AG10803 (cell line): ENCODE measurements at places on chromosomes 2 and 18.

- DNase-seq: no peak
Observed at GRCh38 chr2:119482481-119483394, 41.5 kb downstream of the SCTR start.

DNA sequence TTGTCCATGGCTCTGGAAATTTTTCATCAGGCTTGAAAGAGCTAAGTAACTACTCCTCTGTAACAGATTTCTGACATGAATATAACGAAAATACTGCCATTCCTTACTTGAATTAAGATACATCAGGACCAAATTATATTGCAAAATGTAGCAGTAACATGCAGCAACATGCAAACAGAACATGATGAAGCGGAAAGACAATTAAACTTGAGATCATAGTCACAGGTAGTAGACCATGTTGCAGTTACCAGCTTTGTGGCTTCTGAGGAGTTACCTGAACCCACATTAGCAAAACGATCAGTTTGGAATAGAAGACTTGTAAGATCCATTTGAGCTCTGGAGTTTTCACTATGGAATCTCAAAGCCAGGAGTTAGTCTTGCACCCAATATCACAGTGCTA lies 76.2 kb downstream of the MREG start:
- DNase-seq: no peak

DNA sequence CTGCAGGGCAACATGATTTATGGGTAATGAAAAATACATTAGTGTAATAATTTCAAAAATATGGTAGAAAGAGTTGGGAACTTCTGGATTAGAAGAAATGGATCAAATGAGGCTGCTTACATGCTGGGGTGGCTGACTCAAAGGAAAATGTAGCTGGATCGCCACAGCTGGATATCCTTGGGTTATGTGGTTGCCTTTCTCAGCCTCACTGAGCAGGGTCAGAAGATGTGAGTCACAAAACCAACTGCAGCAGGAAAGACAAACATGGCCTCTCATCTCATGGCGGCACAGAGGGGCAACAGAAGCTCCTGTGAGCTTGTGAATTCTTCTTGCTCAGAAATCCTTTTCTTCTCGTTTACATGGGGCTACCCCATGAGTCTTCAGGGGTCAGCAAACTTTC lies 317.1 kb upstream of the SPRED2 start:
- DNase-seq: peak; percentile 1

DNA sequence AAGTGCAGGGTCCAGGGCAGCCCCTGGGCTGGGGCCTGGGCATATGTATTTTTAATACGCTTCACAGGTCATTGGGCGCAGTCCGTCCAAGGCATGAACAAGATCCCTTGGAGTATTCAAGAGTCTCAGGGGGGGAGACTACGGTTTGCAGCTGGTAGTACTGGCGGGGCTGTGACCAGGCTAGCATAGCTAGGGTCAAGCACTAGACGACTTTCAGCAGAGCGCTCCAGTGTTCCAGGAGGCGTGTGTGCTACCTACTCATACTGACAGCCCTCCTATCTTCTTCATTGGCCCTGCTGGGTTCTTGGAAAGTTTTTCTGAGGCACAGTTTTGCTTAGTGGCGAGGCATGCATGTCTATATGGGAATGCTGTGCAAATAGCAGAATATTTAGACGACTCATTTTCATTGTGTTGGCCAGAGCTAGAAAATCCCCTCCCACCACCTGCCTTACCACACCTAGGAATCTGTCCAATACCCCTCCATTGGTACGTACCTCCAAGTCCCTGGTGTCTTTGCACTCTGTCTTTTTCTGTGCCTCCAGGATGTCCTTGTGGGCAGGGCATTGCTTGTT lies 68.2 kb downstream of the GLI2 start:
- DNase-seq: no peak

DNA sequence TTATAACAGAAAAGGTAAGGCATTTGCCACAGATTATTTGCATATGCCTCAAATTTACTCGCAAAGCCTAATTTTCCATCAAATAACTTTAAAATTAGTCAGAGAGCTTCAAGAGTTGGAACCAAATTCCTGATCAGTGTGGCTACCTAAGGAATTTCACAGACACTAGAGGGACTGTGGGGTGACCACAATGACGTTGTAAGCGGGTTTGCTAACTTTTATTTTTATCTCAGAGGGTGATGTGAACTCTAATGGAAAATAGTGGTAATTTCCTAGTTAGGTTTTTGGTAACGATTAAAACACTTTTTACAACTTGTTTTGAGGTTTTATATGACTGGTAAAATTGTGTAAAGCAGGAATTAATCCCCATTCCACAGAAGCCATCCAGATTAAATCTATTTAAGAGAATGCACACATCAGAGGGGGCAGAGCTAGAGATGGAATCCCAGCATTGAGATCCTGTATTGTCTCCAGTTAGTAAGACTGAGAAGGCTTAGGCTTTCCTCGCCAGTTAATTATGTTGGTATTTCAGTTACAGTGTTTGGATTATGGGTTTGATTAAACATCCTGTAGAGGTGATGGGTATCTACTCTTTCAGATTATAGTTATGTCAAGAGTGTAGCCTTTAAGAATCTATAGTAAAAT lies 129.0 kb downstream of the GPD2 start:
- peak; percentile 96 for DNase-seq

DNA sequence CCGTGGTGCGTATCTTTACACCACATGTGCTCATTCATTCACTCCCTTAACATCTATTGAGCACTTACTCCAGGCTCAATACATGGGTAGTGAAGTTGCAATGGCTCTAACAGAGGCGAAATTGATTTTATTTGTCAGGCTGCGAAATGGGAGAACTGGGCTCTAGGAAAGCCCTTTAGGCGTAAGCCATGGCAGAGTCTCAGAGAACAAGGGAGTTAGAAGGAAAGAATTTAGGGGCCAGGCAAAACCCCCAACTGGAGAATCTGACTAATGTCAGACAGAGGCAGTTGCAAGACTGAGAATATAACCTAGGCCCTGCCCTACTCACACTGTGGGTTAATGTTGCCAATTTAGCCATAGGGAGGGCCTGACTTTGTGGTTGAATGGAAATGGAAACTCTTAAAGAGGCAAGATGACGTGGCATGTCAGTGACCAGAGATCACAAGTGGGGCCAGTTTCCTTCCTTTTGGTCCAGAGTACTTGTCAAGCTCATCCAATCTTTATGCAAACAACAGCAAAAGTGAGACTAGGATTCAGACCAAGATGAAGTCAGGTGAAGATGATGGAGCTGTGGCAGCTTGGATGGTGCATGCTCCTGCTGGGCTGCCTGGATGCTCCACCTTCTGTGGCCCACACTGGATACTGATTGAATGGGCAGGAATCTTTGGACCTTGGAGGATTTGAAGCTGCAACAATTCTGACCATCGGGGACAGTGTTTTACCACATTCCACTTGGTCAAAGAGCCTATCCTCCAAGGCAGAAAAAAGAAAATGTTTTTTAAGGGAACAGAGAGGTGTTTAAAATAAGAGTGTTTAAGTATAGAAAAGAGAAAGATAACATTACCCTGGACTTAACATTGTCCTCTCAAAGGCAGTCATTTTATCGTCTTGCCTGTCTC lies 92.2 kb downstream of the CAPN13 start:
- DNase-seq: peak; percentile 15

- peak; percentile 31 for DNase-seq
Observed at GRCh38 chr2:71798266-71799012, 345.1 kb downstream of the DYSF start.

- DNase-seq: no peak
Observed at GRCh38 chr2:86023366-86023712, 82.3 kb downstream of the POLR1A start.

DNA sequence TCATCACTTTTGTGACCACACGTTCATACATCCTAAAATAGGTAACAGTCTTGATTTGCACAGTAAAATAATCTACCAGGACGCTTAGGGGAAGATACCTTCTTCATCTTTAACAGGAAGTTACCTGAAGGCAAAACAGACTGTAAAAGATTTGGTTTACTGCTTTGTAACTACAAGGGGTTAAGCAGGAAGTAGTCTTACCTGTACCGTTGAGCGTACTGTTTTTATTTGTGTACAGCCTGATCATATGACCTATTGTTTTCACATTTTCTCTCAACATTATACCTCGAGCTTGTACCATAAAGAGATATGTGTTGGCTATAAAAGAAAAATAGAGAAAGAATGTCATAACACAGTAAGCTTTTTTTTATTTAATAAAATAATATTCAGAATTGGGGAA lies 18.3 kb downstream of the B4GALT6 start:
- DNase-seq: no peak

DNA sequence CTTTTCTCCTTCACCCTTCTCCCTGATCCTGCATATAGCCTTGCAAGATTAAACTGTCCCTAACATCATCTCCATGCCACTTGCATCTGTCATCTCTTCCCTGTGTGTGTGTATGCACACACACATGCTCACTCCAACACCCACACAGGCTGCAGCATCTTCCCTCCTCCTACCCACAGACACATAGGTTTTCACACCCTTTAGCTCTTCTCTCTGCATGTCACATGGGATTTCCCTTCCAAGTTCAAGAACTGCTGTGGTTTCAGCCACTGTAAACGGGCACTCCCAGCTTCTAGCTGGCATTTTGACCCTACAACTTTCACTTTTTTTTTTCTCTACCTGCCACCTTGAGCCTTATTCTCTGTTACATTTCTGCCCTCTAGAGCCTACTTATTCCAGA lies 6.4 kb downstream of the CELF4 start:
- no peak for DNase-seq

DNA sequence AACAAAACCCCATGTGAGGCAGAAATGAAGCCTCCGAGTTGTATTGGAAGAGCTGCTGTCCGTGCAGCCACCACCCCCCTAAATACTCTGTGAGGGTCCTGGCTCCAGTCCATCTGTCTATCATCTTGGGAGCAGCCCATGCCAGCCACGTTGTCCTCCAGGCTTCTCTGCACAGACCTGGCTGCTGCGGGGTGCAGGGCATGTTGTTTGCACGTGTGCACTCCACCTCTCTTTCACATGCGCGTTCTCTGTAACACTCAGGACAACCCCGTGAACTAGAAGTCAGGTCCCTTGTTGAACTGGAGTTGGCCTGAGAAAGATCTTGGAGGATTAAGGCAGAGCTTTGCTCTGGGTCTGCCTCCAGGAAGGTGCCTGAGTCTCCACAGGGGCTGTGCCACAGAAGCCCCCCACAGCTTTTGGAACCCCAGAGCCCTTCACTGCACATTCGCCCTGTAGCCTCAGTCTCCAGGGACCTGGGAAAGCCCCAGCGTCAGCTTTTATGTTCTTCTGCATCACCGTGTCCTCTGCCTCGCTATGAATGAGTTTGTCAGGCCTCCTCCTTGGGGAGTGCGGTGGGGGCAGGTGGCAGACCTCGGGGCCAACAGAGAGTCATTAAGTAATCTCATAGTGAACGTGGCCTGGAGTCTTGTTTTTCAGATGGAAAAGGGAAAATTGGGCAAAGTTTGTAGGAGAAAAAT lies 16.6 kb downstream of the RTP5 start:
- no peak for DNase-seq

GRCh38 chr2:33494155-33494779 lies 17.8 kb downstream of the RASGRP3 start:
- no peak for DNase-seq

GRCh38 chr2:97983698-97984097 lies 12.1 kb downstream of the TMEM131 start:
- no peak for DNase-seq

GRCh38 chr2:191620144-191620543 lies 57.8 kb upstream of the NABP1 start:
- DNase-seq: peak; percentile 82
